GM06990 (cell line): ENCODE measurements at places on chromosomes 3 and 15.

DNA sequence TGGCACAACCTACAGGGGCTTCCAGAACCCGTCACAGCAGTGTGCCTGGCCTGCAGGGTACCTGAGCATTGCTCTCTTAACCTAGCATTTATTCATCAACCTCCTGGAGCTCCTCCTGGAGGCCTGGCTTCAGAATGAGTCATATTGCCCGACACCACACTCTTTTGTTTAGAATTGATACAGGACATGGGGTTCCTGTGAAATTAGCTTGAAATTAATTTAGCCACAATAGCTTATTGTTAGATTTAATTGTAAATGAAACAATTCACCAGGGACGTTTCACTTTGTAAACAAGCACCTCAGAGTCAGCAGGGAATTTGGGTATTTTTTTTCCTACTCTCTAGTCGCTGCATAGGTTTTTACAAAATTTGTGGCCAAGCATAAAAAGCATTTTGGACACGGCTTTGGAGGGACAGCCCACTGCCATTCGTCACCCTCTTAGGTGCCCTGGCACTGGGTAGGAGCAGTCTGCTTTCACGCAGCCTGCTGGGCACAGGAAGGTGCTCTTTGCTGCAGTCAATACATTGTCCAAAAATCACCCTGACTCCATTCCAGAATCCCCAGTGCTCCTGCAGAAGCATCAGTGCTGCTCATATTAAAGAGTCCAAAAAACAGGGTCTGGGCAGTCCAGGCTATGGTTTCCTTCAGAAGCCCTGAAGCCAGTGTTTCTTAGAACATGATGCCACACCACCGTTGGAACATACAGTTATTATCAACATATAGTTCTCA is 60.8 kb upstream of the MEF2A start:
- DNase-seq, result no peak

- DNase-seq, result no peak
Measured at GRCh38 chr3:34956511-34956910, 682.8 kb upstream of the ARPP21 start.

DNA sequence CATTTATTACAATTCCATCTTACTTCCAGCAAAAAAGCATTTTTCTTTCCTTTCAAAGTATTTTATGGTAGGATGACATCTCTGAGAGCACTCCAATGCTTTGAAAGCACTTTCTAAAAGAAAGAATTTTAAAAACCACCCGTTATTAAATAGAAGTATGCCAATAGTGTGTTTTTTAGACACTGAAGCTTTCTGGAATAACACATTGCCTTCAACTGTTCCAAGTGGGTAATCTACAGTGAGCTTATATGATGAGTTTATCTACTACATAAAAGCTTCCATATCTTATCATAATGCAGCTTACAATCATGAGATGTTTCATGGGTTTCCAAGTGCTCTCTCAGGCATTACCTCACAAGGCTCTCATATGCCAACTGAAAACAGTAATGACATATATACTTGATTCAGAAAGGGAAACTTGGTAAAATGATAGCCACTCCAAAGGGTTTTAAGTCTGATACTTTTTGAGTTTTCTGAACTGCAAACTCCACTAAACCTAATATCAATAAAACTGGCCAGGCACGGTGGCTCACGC is 14.1 kb downstream of the CMTM6 start:
- no peak for DNase-seq

GRCh38 chr3:20698896-20699295 is 512.9 kb upstream of the SGO1 start:
- DNase-seq, result no peak

DNA sequence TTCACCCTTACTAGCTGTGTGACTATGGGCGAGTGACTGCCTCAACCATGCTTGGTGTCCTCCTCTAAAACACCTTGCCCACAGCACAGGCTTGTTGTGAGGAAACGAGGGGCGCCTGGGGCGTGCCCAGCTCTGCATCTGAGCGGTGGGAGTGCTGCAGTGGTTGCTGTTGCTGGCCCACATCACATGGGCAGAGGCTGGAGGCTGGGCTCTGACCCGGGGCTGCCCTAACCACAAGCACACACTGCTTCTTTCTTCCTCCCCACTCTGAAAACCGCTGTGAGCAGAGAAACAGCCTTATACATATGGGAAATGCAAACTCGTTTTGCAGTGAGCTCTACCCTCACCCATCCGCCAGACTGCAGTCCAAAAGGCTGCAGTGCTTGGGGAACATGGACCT is 74.8 kb upstream of the RPL32 start:
- DNase-seq, result no peak

DNA sequence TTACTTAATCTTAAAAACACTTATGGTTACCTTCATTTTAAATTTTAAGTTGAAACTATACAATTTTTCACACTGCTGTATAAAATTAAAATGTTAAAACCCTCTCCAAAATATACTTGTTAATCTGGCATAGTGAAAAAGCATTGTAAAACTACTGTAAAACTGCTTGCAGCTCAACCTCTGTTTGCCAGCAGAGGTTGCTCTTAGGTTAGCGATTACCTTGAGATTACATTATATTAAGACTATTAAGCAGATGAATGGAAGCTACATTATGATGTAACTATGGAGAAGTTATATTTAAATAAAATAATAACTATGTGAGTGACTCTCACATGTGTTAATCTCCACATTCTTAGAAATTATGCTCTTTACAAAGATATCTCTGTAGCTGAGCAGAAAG is 143.6 kb upstream of the SLITRK3 start:
- DNase-seq, result no peak

- no peak for DNase-seq
Measured at GRCh38 chr3:67458896-67459530, 195.4 kb downstream of the SUCLG2 start.

DNA sequence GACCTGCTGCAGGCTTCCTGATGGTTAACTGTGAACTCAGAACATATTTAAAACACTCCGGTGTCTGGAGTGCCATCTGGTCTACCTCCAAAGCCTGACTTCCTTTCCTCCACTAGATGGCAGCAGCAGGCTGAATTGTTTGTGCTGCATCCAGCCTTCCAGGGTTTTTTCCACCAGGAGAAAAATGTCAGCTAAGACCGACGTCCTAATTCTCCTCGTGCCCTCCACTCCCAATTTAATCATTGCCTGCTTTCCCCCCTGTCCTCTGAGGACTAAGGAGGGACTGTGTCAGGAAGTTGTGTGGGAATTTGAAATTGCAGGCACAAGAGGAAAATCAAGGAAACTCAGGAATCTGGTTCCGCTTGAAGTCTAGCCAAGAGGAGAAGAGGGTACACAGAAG is 165.2 kb upstream of the UMPS start:
- DNase-seq, result no peak

DNA sequence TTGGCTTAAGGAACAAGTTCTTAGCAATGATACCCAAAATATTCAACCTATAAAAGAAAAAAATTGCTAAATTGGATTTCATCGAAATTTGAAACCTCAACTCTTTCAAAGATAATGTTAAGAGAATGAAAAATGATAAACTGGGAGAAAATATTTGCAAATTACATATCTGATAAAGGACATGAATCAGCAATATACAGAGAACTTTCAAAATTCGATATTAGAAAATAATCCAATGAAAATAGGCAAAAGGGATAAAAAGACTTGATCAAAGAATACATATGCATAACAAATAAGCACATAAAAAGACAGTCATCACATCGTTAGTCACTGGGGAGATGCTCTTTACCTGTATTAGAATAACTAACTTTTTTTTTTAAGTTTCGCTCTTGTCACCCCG is 73.0 kb upstream of the NEO1 start:
- no peak for DNase-seq

DNA sequence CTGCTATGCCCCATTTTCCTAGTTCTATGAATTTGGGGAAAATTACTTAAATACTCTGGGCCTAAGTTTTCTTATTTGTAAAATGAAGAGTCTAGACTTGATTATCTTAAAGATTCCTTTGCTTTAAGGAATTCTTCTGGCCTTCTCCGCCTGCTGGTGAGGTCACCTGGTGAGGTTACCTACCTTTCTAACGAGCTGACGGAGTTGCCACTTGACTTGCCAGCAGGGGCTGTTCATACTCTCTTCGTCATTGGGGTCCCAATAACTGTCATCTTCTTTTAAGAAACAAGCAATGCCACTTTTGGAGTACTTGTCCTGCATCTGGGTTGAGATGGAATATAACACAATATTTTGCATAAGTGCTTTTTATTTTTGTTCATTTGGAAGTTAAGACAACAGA is 8.6 kb downstream of the TNFSF10 start:
- DNase-seq, result no peak

DNA sequence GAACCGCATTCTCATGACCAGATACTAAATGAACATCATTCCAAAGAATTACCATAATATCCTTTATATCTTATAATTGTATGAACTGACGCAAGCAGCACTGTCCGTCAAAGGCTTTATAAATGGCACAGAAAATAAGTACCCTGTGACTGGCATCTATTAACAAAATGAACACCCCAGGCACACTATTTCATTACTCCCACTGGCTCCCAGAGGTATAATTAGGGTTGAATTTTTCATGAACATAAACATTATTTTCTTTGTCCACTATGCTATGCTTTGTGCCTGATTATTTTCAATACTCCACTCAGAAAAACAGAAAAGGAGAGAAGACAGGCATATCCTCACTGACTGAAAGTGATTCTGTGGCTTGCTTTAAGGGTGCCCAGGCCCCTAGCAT is 71.1 kb downstream of the LYZL4 start:
- DNase-seq, result no peak

DNA sequence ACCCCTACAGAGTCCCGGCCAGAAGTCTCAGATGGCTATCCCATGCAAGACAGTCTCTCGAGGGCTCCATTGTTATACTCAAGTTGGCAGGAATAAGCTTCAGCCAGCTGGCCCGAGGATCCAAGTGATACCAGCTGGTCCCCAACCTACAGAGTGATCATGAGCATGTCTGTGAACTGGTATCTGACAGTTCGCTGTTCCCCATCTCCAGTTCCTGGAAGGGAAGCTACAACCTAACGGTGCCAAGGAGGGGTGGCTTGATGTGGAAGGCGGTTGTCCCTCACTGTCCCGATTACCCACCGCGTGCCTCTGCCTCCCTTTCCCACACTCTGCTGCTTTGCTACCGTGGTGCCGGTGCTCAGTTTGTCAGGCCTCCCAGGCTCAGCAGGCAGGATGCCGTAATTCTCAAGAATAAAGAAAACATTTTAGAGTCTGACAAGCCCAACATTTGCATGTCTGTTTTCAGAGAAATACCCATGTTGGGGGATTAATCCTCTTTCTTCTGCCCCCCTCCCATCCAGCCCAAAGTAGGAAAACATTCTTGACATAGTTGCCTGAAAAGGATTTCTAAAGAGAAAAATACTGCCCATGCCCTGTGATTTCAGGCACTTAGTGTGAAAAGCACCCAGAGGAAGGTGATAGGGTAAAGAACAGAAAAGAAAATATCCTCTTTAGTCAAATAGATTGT is 49.4 kb upstream of the HES1 start:
- no peak for DNase-seq

- DNase-seq, result no peak
Measured at GRCh38 chr3:114218578-114219185, 18.7 kb downstream of the ZNF80 start.

GRCh38 chr3:37726525-37727290 is 135.0 kb upstream of the CTDSPL start:
- no peak for DNase-seq

DNA sequence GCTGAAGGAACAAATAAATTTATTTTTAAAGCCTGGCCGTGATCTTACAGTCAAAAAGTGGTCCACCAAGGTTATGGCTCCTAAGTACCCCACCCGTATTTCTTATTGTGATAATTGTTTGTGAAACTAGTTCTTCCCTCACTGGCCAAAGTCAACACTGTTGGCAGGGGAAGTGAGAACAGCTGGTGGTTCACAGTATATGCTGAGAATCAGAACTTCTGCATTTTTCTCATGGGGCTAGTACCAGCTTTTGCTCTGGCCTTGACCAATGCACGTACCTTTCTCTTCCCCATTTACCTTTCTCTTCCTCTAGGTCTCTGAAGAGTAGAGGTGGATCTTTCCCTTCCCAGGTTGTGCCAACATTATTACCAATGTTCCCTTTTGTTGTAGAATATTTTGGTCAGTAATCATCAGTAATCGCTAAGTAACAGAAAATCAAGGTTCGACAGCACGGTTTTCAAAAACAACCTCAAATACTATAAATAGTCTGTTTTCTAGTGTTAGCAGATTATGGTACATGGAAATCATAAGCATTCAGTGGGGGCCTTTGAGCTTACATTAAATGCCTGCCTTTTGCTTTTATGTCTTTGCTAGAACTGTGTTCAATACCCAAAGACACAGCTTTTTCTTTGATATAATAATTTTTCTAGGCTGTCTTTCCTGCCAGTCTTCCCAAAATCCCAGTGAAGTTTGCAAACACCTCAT is 268.0 kb downstream of the LPP start:
- DNase-seq, result peak; percentile 51

DNA sequence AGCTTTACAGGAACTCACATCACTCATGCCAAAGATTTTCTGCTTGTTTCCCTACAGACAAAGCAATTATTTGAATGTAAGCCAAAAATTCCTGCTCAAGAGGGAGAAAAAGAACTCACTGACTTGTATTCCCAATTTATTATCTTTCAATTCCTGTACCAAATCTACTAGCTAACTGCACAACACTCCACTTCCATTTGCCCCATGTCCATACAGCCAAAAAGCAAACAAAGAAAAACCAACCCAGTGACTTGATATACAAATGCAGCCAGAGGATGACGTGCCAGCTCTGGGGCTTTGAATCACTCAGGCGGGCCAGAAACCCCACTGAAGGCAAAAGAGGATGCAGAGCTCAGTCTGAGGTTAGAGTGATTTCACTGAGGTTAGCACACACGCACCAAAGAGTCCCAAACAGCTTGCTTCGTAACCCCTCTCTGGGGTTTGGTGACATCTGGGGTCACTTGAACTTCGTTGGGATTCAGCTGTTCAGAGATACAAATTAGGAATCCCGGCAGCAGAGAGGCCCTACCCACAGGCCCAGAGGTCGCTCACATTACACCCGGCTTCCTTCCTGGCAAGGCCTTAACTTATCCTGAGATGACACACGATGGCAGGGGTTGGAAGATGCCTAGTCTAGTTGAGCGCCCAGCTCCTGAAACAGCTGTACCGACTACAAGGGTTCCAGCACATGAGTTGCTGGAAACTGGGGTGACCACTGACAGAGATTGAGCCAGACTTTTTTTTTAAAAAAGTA is 1.6 kb downstream of the RFTN1 start:
- DNase-seq, result peak; percentile 87

- no peak for DNase-seq
Measured at GRCh38 chr3:197003461-197004385, 25.9 kb downstream of the MELTF start.

- no peak for DNase-seq
Measured at GRCh38 chr15:43763819-43764446, 12.8 kb downstream of the ELL3 start.
